Fibroblast of the aortic adventitia (primary cell): ENCODE measurements at places on chromosomes 3 and 15. TPM values are rescaled to one million over a fixed set of nuclear protein-coding genes. Genes with fewer than 3 reads are reported as not detected.

The CCDC32 gene
- 21.3 and 24.0 TPM in 2 replicates for total RNA-seq

The MUC13 gene
- not detected in 2 replicates for total RNA-seq

The NAALADL2 gene
- total RNA-seq, result 11.4 and 54.5 TPM in 2 replicates

The CFAP161 gene
- 4.0 TPM in 1 of 2 replicates, not detected in the other for total RNA-seq

The CRBN gene
- total RNA-seq, result 57.0 and 70.9 TPM in 2 replicates

The RAD51 gene
- total RNA-seq, result 2.9 and 12.1 TPM in 2 replicates
